ENCODE measurements at places on chromosomes 5 and 9. TPM values are rescaled to one million over a fixed set of nuclear protein-coding genes. Genes with fewer than 3 reads are reported as not detected.

- no peak for DNase-seq
- peaks cover 61% of the 10 kb centered on the region for H3K27me3 ChIP-seq
- H3K4me1 ChIP-seq: no peaks in the 10 kb centered on the region
- no peak overlapping the region for H3K4me3 ChIP-seq
- no peaks in the 10 kb centered on the region for H3K36me3 ChIP-seq
- no peak overlapping the region for H3K27ac ChIP-seq
Observed at GRCh38 chr5:179331591-179332375, 13.5 kb downstream of the ADAMTS2 start.

- no peak overlapping the region for H3K27ac ChIP-seq
- H3K36me3 ChIP-seq: no peaks in the 10 kb centered on the region
- no peak overlapping the region for H3K4me3 ChIP-seq
Observed at GRCh38 chr5:154482528-154483449, 4.8 kb upstream of the HAND1 start.

GRCh38 chr5:82031220-82032119 is 59.6 kb downstream of the ATG10 start:
- no peaks in the 10 kb centered on the region for H3K27me3 ChIP-seq
- no peak overlapping the region for H3K4me3 ChIP-seq
- H3K4me1 ChIP-seq: no peaks in the 10 kb centered on the region
- DNase-seq: no peak
- no peaks in the 10 kb centered on the region for H3K36me3 ChIP-seq

DNA sequence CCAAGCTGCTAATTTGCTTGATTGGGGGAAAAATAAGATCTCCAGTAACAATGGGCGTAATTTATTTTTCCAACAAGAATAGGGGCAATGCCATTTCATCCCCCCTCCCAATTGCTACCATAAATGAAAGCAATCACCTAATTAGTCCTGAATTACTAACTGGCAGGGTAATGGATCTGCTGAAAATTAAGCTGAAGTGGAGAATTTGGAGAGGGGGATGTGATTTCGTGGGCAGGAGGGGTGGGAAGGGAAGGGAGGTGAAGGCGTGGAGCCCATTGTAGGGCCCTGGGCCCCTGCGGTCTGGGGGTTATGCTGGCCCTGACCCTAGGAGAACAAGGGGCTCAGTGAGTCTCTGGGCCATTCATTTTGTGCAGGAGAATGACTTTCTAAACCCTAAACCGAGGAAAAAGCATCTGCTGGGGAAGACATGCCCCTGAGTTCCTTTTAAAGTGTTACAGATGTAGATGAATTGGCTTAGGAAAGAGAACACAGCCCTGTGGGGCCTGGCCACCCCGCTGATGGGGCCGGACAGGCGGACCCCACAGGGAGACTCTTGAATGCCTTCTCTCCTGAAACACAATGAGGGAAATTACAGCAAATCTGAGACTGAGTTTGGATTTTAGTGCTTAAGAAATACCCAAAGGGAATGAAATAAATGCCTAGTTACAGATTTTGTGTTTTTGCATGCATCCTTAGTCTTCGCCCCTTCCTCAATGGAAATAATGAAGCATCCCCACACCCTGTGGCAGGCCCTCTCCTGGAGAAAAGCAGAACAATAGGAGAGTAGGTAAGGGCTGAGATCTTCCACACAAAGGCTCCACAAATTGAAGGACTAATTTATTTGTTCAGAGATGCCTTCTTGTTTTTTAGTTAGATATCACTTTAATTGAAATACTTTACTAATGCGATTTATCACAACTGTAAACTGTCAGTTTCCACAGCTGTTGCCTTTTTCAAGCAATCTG is 143.2 kb downstream of the PSAT1 start:
- H3K4me3 ChIP-seq: no peak overlapping the region
- H3K27ac ChIP-seq: no peak overlapping the region
- DNase-seq: no peak

DNA sequence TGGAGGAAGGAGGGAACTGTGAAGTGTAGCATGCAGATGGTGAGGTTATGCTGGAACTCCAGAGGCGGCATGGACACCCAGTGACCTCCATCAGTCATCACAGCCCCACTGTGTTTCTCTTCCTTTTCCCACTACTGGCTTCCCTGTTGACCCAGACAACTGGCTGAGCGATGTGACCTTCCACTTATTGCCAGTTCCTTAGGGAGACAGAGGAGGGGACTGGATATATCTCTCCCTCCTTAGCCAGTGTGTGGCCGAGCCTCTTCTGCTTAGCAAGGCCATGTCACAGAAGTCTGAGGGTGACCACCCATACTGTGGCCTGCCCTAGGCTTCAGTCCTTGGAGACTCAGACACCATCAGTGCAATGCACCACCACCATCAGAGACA is 3.0 kb upstream of the PHYKPL start:
- H3K36me3 ChIP-seq: no peaks in the 10 kb centered on the region
- no peaks in the 10 kb centered on the region for H3K27me3 ChIP-seq
- H3K27ac ChIP-seq: no peak overlapping the region
- no peak for DNase-seq
- peaks cover 23% of the 10 kb centered on the region for H3K4me1 ChIP-seq

- H3K4me3 ChIP-seq: no peak overlapping the region
- DNase-seq: no peak
- no peaks in the 10 kb centered on the region for H3K36me3 ChIP-seq
- no peak overlapping the region for H3K27ac ChIP-seq
Observed at GRCh38 chr5:151581812-151582583, 9.1 kb downstream of the FAT2 start.

DNA sequence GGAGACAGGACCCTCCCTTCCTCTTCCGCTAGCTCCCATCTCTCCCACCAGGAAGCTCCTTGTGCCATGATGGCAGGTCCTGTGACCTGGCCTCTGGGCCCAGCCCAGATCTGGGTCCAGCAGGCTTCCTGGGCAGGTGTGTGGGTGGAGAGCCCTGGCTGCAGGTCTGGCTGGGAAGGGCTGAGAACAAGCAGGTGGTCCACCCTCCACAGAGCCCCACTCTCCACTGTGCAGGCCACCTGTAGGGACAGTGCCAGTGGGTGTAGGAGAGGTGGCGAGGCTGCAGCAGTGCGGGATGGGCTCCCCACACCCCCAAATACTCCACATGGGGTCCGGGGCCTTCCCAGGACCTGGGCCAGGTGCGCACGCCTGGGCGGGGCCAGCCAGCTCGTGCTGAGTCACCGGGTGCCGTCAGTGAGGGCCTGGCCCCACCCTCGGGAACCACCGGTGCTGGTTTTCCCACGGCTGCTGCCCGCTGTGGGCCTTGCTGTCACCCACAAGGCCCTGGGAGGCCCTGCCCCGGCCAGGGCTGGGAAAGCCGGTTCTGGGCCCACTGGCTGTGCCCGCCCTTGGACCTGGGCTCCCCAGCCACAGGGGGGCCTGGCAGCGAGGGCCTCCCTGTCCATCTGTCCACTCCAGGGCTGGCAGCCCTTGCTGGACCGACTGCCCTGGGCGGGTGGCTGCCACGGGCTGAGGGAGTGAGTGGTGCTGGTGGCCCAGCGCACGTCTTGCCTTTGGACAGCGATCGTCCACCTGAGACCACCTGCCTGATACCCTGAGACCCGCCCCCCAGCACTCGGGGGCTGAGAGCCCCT is 9.3 kb upstream of the NRARP start:
- H3K4me1 ChIP-seq: peaks cover 26% of the 10 kb centered on the region
- no peaks in the 10 kb centered on the region for H3K36me3 ChIP-seq
- DNase-seq: peak; percentile 84
- H3K4me3 ChIP-seq: no peak overlapping the region
- no peaks in the 10 kb centered on the region for H3K27me3 ChIP-seq

GRCh38 chr9:84669288-84670137 is at the start of gene NTRK2:
Gene NTRK2, plus strand, starts transcription at chr9:84669729. Its CDS starts 1,020 bp downstream, at chr9:84670749.
- no peak for DNase-seq
- H3K4me1 ChIP-seq: no peaks in the 10 kb centered on the region
- no peaks in the 10 kb centered on the region for H3K36me3 ChIP-seq
- H3K4me3 ChIP-seq: peak within 1 kb of the TSS; percentile 43
- H3K27ac ChIP-seq: no peak within 1 kb of the TSS

- H3K4me1 ChIP-seq: no peaks in the 10 kb centered on the region
- H3K4me3 ChIP-seq: no peak overlapping the region
- no peaks in the 10 kb centered on the region for H3K36me3 ChIP-seq
- no peak overlapping the region for H3K27ac ChIP-seq
- H3K27me3 ChIP-seq: peaks cover 13% of the 10 kb centered on the region
Observed at GRCh38 chr9:36713515-36714490, 141.1 kb downstream of the MELK start.

GRCh38 chr9:112434487-112434886 is 52.1 kb upstream of the KIAA1958 start:
- H3K27me3 ChIP-seq: no peaks in the 10 kb centered on the region
- H3K27ac ChIP-seq: no peak overlapping the region
- DNase-seq: no peak
- H3K4me1 ChIP-seq: peaks cover 9% of the 10 kb centered on the region
- no peaks in the 10 kb centered on the region for H3K36me3 ChIP-seq

DNA sequence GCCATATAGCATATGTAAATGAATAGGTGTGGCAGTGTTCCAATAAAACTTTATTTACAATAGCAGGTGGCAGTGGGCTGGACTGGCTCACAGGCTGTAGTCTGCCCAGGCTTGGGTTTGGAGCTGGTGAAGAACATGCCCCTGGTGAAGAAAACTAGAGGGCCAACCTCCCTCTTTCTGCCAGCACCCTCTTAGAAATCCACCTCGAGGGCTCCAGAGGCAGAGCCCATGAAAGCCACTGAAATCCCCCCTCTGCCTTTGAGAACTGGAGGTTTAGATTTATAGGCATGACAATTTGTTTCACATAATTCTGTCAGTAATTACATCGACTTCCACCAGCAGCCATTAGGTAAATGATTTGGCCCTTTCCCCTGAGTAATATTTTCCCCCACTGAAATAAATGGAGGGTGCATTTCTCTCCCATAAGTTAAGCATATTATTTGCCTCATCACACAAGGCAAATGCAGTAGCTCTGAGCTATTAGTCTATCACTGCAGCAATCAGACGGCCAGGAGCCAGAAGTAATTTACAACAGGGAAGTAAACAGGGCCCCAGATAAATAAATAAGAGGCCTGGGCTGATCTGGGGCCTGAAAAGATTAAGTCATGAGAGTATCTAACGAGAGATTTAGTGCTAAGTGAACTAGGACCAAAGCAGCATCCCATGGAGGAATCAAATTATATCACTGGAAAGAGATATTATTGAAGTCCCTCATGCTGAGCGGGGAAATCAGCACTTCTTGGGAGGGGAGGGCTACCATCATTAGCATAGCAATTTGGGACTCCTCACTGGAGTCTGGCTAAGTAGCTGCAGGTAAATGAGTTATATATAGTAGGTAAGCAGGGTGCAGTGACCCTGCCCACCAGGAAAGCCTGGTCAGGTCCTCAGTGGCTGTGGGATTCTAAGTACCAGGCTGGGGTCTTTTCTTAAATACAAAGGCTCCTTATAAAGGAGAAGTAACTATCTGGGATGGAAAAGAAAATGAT is 123.9 kb downstream of the SLIT3 start:
- no peak for DNase-seq
- no peaks in the 10 kb centered on the region for H3K4me1 ChIP-seq
- H3K4me3 ChIP-seq: no peak overlapping the region
- no peak overlapping the region for H3K27ac ChIP-seq
- no peaks in the 10 kb centered on the region for H3K36me3 ChIP-seq
- H3K27me3 ChIP-seq: peaks cover 8% of the 10 kb centered on the region

GRCh38 chr9:36855448-36856315 is 178.4 kb downstream of the PAX5 start:
- H3K27me3 ChIP-seq: no peaks in the 10 kb centered on the region
- H3K27ac ChIP-seq: no peak overlapping the region
- DNase-seq: peak; percentile 57
- no peaks in the 10 kb centered on the region for H3K4me1 ChIP-seq

DNA sequence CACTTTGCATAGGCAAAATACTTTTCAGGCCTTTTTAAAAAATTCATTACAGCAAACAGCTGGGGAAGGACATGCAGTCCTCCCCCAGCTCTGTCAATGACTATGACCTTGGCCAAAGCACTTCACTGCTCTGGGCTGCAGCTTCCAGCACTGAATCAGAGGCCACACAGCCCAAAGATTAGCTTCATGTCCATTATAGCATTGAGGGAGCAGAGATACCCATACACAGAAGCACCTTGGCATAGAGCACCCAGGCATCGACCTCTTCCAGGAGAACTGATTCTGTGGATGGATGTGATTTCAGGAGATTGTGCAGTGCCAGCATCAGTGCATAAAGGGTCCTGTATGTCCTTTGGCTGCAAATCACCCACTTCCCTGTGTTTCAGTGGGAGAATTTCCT is 241.9 kb downstream of the MARCHF11 start:
- no peak for DNase-seq
- no peaks in the 10 kb centered on the region for H3K27me3 ChIP-seq
- no peak overlapping the region for H3K4me3 ChIP-seq
- H3K4me1 ChIP-seq: no peaks in the 10 kb centered on the region
- H3K36me3 ChIP-seq: no peaks in the 10 kb centered on the region

- H3K27ac ChIP-seq: no peak overlapping the region
- no peak for DNase-seq
- H3K36me3 ChIP-seq: peaks cover 76% of the 10 kb centered on the region
- no peaks in the 10 kb centered on the region for H3K4me1 ChIP-seq
- no peaks in the 10 kb centered on the region for H3K27me3 ChIP-seq
Observed at GRCh38 chr5:53063176-53063575, 46.4 kb downstream of the MOCS2 start.

DNA sequence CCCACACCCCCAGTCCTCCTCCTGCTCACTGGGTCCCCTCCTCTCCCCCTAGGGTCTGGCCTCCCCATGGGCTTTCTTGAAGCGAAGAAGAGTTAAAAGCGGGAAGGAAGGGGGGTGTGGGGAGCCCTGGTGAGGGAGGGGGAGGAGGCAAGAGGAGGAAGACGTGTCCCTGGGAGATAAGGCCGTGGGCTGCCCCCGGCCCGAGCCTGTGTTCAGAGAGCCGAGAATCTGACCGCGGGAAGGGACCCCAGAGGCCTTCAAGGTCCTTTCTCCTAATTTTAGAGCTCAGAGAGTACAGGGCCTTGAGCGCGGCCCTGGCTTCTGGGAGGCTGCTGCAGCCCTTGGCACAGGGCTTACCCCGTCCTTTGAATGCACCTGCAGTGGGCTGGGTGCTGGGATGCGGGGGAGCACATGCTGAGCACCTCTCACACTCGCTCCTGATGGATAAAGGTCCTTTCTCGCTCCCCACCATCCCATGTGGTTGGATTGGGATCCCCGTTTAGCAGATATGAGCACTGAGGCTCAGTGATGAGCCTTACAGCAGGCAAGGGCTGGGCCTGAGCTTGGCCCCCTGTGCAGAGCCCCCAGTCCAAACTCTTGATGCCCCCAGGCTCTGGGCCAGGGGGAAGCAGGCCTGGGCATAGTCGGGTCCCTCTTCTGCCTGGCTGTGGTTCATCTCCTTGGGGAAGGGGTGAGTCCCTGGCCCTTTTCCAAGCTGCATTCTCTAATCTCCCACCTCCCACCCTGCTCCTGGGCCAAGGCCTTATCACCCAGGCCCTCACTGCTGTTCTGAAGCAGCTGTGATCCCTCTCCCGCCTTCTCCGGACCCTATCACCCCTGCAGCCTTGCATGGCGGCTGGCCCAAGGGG is 5.9 kb downstream of the GFI1B start:
- H3K36me3 ChIP-seq: no peaks in the 10 kb centered on the region
- DNase-seq: no peak
- no peak overlapping the region for H3K4me3 ChIP-seq
- peaks cover 6% of the 10 kb centered on the region for H3K27me3 ChIP-seq

S1PR3 gene
- total RNA-seq: 8.4 TPM

PCDHB13 gene
- total RNA-seq: 0.52 TPM

EFNA5 gene
- total RNA-seq: 5.1 TPM

RALGPS1 gene
- total RNA-seq: 7.9 TPM

ADAMTS6 gene
- total RNA-seq: 1.5 TPM

MEGF10 gene
- not detected for total RNA-seq
